G401 (cell line): ENCODE measurements at places on chromosomes 3 and 15.
A peak's percentile ranks its signal among the peaks of the same experiment; 100 is the strongest.

DNA sequence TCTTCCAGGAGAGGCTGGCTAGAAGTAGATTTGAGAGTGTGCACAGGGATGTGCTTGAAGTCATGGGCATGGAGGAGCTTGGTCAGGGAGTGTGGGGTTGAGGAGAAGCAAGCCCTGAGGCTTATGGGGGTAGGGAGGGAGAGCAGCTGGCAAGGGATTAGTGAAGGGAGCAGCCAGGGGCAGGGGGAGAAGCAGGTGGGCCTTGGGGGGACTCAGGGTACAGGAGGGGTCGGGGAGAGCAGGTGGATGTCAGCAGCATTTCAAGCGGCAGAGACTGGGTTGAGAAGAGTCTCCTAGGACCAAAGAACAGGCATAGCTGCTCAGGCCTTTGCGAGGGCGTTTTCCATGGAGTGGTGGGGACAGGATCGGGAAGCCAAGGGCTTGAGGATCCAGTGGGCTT lies 3.4 kb upstream of the LMAN1L start:
- DNase-seq: no peak

DNA sequence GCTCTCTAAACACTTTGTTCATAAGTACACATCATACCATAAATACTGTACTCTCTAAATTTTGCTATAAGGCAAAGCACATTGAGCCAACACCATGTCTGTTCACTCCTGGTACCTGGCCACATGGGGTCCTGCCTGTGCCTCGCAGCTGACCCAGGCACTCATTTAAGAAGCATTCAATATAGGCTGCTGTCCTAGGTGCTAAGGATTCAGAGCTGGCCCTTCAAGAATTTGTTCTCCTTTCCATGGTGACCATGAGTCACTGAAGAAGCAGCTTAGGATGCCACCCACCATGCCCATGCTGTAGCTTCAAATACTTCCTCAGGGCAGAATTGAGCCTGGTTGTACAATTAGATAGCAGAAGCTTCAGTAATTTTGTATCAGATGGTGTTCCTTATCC lies 119.2 kb upstream of the ZBED2 start:
- no peak for DNase-seq

- peak; percentile 90 for DNase-seq
Measured at GRCh38 chr15:91208371-91208770, 108.3 kb downstream of the SV2B start.

- no peak for DNase-seq
Measured at GRCh38 chr3:144244662-144245061, 273.0 kb downstream of the DIPK2A start.

GRCh38 chr3:185164428-185165217 lies 11.8 kb upstream of the C3orf70 start:
- DNase-seq: no peak

- DNase-seq: no peak
Measured at GRCh38 chr15:59327942-59328341, 44.7 kb downstream of the MYO1E start.

GRCh38 chr15:34722439-34722836 lies 32.4 kb downstream of the GJD2 start:
- DNase-seq: no peak

DNA sequence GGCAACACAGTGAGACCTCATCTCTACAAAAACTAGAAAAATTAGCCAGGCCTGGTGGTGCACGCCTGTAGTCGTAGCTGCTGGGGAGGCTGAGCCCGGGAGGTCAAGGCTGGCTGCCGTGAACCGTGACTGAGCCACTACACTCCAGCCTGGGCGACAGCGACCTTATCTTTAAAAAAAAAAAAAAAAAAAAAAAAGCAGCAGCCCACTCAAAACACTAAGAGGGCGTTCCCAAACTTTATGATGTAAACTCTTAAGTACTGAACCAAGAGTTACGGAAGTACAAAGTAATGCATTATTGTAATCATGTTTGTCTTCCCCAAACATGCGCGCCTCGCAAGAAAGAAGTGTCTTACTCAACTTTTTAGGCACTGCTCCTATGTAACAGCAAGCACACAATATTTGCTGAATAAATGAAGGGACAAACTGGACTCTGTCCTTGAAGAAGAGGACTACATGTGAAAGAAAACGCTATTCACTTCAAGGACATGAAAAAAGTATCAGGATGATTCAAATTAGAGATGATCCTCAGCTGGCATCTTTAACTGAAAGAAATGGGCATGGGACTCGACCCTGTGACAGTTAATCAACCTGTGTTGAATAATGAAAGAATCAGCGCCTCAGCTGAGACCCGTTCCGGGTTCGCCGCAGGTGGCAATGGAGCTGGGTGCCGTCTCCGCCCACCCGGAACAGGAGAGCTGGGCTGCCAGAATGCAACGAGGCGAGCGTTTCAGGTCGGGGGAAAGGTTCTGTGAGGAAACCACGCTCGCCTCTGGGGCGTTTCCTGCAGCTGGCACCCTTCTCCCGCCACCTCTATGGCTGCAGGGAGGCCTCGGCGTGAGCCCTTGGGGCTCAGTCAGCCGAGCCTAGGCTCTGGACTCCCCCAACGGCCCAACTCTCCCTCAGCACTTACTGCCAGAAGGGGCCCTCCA lies 718 bp downstream of the SPG11 start:
- peak; percentile 60 for DNase-seq

DNA sequence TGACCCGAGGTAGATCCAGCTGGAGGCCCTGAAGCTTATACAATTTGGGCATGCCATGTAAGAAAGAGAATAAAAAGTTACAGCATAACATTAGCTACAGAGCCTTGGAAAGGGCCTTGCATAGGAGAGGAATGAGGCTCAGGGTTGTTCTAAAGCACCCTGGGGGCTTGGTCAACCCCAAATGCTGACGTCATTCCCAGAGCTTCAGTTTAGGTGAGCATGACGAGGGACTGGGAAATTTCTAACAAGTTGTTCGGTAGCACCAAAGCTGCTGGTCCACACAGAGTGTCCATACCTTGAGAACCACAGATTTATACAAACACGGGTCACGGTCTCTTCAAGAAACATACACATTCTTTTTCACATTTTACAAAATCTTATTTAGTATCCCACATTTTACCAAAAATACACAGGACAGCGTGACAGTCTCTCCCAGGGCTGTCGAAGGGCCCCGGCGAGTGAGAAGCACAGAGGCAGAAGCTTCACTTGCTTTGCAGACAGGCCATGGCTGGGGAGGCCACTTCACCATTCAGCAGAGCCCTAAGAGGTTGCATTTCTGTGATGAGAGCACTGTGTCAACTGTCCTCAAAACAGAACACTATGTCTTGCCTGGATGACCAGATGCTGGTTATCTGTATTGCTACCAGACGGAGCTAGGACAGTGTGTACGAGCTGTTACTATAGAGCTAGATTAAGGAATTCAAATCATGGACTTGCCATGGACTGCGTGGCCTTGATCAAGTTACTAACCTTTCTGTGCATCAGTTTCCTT lies 68.2 kb upstream of the ARRDC4 start:
- DNase-seq: no peak

GRCh38 chr15:64535460-64536243 lies 75.3 kb downstream of the ZNF609 start:
- no peak for DNase-seq
